ENCODE measurements at places on chromosomes 7 and 10.

- DNase-seq: no peak
Measured at GRCh38 chr10:110208614-110209453, 1.4 kb downstream of the MXI1 start.

DNA sequence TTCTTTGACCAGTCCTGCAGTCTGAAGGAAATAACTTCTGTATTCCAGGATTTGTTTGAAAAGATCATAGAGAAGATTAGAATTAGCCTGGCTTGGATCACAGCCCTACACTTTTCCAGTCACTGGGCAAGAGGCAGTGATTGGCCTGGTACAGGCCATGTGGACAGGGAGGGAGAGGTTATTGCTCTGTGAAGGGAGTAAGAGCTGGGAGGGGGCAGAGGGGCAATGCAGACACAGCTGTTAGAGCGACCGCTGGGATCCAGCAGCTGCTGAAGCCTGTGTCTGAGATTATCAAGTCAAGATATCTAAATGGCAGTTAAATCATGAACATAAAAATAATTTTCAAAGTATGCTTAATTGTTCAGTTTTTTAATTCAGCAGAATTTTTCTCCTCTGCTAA, 257.3 kb downstream of the SDK1 start:
- peak; percentile 18 for DNase-seq

GRCh38 chr7:69889338-69889975, 291.2 kb downstream of the AUTS2 start:
- DNase-seq: no peak

- DNase-seq: no peak
Measured at GRCh38 chr7:46549347-46549746, 628.3 kb upstream of the IGFBP3 start.

DNA sequence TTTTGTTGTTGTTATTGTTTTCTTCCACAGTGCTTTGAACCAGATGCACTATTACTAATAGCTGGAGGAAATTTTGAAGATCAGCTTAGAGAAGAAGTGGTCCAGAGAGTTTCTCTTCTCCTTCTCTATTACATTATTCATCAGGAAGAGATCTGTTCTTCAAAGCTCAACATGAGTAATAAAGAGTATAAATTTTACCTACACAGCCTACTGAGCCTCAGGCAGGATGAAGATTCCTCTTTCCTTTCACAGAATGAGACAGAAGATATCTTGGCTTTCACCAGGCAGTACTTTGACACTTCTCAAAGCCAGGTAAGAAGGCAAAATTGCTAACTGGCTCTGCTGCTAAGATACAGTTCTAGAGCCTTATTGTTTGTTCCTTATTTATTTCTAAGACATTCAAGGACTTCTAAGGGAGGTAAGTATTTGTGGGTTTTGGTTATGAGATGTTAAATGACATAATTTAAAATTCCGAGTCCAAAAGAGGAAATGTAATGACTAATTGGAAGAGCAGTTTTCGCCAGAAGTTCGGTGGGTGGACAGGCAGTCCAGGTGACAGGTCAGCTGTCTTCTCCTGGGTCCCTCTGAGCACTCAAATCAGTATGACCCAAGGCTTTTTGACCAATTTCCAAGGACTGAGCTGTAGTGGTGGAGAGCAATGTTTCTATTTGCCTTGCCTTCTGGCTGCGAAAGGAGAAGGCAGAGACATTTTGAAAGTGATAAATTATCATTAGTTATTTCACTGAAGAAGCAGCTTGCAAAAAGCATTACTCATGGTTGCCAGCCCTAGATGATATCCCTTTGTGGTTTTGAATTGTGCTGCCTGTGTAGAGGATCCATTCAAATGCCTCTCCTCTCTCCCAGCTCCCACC, 10.1 kb downstream of the SLC39A12 start:
- no peak for DNase-seq

GRCh38 chr10:91879515-91880170, 29.6 kb downstream of the FGFBP3 start:
- DNase-seq: no peak

- DNase-seq: no peak
Measured at GRCh38 chr10:23204773-23205172, 12.7 kb downstream of the PTF1A start.

DNA sequence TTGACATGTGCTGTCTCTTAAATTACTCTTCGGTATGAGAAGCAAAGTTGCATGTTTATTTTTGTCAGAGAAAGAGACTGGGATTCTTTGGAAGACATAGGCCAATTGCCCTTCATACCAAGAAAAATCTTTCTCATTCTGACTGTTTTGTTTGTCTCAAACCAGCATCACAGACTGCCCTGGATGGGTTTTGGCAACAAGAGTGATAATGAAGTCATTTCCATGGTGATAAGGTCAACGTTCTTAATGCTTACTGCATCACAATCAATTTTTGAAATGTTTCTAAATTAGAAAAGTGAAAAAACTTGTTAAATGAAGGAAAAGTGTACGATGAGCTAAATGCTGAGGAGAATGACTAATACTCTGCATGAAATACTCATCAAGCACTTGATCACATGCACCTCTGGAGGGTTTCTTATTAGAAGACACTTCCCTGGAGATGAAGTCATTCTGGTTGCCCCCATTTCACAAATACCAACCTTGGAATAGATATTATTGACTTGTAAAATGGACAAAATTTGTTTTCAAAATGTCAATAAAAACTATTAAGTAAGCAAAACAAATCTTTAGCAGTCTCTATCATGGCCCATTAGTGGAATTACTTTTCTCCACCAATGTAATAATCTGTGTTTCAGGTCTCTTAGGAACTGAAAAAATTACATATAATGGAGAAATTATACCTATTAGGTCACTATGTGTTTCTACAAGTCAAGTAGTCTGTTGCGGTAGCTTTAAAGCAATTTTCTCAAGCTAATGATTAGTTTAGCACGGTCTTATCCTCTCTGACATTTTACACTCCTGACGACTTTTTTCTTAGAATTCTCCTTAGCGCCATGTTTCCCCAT, 19.9 kb upstream of the SEC61G start:
- no peak for DNase-seq

- no peak for DNase-seq
Measured at GRCh38 chr7:134829380-134829986, 50.0 kb downstream of the CALD1 start.

- DNase-seq: no peak
Measured at GRCh38 chr10:50585921-50586739, 37.6 kb downstream of the SGMS1 start.

GRCh38 chr10:58457761-58458616, 54.7 kb upstream of the BICC1 start:
- DNase-seq: no peak

DNA sequence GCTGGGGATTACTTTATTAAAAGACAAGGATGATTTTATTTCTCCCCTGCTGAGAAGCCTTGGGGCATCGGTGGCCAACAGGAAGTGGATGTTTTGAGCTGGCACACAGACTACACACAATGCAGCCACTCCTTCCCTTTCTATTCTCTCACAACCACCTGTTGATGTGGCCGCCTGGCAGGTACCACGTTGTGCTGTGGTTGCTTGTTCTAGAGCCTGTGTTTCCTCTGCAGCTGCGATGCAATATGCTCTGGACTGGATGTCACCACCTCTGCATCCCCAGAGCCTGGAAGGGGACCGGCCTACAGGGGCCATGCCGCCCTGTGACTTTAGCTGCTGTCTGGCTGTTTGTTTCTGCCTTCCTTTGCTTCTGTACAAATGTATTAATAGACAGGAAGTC, 195.7 kb upstream of the CELF2 start:
- no peak for DNase-seq

DNA sequence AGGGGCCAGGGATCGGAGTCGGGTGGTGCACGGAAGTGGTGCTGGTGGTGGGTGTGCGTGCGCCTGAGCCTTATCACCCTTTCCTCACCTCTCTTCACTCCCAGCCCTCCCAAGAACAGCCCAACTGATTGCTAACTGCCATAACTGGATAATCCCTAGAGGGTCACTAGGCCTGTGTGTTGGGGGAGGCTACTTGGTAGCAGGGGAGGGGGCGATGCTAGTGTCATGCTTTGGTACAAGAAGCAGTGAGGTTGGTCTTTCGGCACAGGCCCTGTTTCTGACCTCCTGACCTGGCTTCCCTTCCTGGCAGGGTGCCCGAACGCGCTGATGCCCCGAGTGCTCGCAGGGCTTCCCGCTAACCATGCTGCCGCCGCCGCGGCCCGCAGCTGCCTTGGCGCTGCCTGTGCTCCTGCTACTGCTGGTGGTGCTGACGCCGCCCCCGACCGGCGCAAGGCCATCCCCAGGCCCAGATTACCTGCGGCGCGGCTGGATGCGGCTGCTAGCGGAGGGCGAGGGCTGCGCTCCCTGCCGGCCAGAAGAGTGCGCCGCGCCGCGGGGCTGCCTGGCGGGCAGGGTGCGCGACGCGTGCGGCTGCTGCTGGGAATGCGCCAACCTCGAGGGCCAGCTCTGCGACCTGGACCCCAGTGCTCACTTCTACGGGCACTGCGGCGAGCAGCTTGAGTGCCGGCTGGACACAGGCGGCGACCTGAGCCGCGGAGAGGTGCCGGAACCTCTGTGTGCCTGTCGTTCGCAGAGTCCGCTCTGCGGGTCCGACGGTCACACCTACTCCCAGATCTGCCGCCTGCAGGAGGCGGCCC, 652 bp downstream of the KAZALD1 start:
- peak; percentile 75 for DNase-seq

- no peak for DNase-seq
Measured at GRCh38 chr7:137717811-137718271, 128.9 kb downstream of the DGKI start.

DNA sequence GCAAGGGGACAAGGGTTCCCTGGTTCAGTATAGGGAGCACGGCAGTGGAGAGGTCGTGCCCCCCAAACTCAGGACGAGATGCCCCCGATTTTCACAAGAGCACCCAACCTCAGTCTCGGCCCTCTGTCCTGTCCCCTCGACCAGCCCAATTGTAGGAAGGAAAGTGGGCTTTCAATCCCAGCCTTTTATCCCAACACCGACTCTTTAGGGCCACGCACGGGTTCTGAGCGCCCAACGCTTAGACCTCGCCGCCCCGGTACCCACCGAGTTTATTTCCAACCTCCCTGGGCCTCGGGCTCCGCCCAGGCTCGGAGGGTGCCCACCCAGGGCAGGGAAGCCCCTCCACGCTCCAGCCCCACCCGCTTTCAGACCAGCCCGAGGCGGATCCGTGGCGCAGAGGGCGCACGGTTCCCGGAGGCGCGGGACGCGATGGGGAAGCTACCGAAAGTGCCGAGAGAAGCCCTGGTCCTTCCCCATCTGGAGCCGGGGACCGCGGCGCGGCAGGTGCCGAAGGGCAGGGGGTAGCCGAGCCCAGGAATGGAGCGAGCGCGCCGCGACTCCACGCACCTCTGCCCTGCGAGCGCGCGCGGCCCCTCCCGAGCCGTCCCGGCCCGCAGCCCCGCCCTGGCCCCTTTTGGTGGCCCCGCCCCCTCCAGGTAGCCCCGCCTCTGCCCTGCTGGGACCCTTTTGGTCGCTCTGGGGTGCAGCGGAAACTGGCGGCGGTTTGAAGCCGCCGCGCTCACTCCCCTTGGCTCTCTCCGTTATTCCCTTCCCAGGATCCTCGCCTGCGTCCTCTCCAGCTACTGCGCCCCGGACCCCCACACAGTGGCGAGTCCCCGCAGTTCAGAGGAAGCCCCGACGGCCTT, 20.4 kb downstream of the GRID2IP start:
- no peak for DNase-seq

GRCh38 chr7:6294839-6295238, 22.4 kb upstream of the CYTH3 start:
- DNase-seq: no peak

- no peak for DNase-seq
Measured at GRCh38 chr7:137691566-137691965, 155.2 kb downstream of the DGKI start.

- DNase-seq: no peak
Measured at GRCh38 chr10:101162677-101163076, 31.6 kb downstream of the TLX1 start.

GRCh38 chr10:100482181-100482833, 19.5 kb downstream of the WNT8B start:
- peak; percentile 73 for DNase-seq

DNA sequence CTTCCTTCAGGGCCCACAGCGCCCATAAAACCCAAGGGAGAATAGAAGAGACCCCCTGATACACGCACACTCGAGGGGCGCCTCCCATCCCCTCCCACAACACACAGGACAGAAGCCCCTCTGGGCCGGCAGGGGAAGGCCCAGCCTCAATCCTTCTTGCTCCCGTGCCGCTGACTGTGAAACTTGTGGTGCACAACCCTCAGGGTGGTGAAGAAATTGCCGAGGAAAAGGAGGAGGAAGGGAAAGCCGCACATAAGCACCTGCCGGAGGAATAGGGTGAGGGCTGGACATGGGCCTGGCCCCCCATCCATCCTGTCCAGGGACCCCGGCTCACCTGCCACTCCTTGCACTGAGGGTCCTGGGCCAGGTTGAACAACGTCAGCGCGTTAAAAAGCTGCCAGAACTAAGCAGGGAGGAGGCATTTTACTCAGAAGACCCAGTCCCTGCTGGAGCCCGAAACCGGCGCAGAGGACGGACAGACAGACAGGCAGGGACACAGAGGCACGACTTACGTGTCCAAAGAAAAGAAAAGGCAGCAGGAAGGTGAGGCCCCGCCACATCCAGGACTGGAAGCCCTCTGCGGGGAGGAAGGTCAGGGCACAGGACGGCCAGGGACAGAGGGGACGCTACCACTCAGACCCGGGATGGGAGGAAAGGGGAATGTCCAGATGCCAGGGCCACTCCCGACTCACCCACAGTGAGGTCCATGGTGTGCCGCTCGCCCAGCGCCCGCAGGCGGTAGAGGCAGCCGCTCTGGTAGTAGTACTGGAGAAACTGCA, 7.2 kb downstream of the TMEM120A start:
- no peak for DNase-seq

GRCh38 chr7:11784769-11785536, 47.0 kb downstream of the THSD7A start:
- no peak for DNase-seq

- DNase-seq: peak; percentile 35
Measured at GRCh38 chr10:70584909-70585544, 17.5 kb downstream of the PRF1 start.

DNA sequence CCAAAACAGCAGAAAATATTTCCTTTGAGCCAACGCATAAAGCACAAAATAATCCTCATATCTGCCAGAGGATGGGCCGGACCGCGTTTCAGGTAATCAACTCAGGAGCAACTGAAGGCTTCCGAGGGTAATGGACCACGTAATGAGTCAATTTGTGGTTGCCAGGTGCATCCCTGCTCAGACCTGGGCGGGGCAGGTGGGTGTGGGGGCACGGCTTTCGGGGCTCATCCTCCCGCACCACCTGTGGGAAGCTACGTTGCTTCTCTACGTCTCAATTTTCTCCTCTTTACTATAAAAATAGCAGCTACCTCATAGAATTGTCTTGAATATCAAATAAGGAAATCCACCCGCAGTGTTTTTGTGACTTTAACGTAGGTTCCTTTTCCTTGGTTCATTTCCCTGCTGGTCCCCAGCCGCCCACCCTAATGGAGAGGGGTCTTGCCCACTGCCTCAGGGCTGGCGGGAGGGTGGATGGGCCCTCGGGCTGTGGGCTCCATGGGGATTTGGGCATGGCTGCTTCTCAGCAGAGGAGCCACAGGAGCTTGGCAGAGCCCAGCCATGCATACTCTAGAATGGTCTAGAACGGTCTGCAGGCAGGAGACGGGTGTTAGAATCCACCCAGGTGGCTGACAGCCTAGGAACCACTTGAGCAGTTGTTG, 324.7 kb downstream of the ADARB2 start:
- no peak for DNase-seq

GRCh38 chr10:119221666-119222065, 14.3 kb downstream of the GRK5 start:
- no peak for DNase-seq

Measured in endothelial cell (in vitro differentiated cells).